ENCODE measurements at places on chromosomes 12 and 14. TPM values are rescaled to one million over a fixed set of nuclear protein-coding genes. Genes with fewer than 3 reads are reported as not detected.

DNA sequence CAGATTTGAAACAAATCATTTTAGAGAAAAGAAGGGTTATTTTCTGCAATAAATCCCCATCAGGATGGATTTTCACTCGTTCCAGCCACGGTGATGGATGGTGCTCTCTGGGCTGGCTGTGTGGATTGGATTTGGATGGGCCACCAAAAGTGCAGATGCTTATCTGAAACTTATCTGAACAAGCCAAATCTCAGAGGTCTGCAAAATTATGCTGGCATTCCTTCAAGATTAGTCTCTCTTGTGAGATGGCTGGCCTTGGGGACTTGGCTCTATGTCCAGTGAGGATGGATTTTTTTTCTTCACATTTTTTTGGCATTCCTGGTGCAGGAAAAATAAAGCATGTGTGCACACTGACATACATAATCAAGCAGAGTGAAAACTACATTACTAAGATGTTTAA lies 341.9 kb downstream of the GXYLT1 start:
- DNase-seq: no peak

GRCh38 chr12:12835378-12836146 lies 22.4 kb downstream of the DDX47 start:
- DNase-seq: no peak

RHOJ gene
- 4.8 TPM for total RNA-seq

GRCh38 chr14:65281991-65282895 lies 130.3 kb upstream of the FUT8 start:
- no peak for DNase-seq

GRCh38 chr12:75722714-75723200 lies 211.3 kb upstream of the KRR1 start:
- no peak for DNase-seq

DNA sequence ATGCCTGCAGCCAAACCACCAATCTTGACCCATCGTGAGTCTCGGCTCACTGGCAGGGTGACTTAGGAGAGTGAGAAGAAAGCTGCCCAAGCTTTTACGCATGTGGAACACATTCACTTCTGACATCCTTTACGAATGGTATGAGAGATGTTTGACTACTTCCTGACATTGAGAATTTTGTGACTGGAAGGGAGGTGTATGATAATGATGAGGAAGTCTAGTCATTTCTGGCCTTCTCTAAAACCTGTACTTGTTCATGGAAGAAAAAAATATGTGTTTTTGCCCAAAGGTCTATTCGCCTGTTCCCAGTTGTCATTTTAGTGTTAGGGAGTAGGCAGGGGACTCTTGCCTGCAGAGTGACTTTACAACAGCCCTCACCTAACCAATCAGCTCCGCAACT lies 227.2 kb upstream of the ATP2B1 start:
- no peak for DNase-seq

GRCh38 chr12:107320033-107320928 lies 226.9 kb upstream of the CRY1 start:
- DNase-seq: peak; percentile 22

DNA sequence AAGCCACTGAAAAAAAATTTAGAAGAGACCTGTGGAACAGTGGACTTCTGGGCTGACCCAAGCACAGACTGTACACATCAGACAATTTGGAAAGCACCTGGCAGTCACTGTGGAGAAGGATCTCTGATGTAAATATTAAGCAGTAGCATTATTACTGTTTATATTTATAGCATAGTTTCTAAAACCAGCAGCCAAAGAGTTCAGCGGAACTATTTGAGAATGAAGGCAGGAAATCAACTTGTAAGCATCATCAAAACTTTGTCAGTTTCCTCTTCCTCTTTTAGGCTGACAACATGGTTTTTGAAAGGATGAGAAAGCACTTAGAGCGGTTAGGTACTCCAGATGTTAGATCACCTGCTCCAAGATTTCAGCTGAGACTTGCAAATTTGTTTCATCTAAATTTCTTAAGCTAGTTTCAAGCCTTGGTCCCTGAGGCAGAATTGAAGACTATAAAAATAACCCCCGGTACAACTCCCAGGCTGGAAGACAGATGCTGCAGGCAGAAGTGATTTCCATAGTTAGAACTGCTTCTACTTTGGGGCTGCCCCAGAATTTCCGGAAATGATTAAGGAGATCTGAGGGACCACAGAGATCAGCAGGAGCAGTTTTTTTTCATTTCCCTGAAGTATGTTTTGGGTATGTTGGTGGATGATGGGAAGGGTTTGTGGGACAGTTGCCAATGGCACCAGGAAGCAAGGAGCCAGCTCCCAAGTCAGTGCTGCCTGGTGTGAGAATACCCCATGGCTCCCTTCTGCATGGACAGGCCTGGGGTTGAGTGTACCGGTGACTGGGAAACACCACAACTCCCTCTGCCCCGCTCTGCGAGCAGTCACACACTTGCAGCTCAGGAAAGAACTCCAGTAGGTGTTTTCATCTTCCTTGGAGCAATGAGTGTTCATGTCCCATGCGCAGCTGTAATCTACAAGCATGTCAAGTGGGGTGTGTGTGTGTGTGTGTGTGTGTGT lies 354.5 kb downstream of the NUAK1 start:
- no peak for DNase-seq

DNA sequence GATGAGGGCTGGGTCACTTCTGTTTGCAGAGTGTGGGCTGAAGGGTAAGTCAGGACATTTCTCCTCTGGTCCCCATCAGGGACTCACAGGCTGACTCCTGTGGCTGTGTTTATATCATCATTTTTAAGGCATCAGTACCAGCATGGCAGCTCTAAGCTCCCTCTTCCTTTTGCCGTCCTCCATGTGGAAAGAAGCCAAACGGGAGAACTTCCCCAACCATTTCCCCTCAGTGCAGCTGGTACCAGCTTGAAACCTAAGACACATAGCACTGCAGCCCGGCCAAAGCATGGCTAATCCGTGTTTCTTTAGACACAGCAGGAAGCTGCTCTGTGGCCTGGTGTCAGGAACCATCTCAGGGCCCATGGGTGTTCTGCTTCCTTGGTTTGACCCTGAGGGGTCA lies 31.9 kb upstream of the ATP2A2 start:
- DNase-seq: peak; percentile 37

DNA sequence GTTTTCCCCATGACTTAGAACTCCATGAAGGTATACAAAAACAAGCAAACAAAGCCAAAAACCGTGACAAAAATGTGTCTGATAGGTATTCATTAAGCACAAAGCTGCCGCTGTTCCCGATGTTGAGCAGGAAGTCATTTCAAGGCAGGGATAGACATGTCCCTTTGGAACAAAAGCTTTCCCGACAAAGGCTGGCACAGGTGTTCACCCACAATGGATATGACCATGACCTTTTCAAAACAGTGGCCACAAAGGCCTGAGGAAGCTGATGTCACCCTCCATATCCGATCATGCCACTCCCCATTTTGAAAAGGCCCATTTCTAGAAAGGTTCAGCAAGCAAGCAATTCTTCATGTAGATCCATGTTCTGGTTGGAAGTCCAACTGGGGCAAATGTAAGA lies 279.1 kb downstream of the BTG1 start:
- DNase-seq: no peak

- peak; percentile 47 for DNase-seq
Measured at GRCh38 chr12:121794534-121795033, 1.1 kb upstream of the RHOF start.

FOXA1 gene
- total RNA-seq: not detected

- DNase-seq: no peak
Measured at GRCh38 chr14:20455355-20456300, 602 bp downstream of the APEX1 start.

HCAR3 gene
- 0.44 TPM for total RNA-seq

Data from psoas muscle (tissue), 8 donors.